Right kidney (tissue), 9 donors: ENCODE measurements at places on chromosomes 5 and 9.

DNA sequence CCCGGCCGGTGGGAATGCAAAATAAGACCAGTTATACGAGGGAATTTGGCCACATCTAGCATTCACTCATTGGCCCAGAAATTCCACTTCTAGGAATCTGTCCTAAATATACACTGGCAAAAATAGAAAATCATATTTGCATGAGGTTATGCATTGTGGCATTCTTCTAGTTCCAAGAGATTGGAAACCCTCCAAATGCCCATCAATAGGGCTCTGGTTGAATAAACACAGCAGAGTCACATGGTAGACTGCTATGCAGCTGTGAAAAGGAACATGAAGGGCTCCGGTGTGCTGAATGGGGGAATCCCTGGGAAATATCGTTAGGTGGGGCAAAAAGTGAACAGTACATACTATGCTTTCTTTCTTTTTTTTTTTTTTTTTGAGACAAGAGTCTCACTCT lies 36.8 kb downstream of the PTGES start:
- no peak for DNase-seq

- no peak for DNase-seq
Observed at GRCh38 chr9:94300470-94301301, 27.8 kb downstream of the NUTM2F start.

DNA sequence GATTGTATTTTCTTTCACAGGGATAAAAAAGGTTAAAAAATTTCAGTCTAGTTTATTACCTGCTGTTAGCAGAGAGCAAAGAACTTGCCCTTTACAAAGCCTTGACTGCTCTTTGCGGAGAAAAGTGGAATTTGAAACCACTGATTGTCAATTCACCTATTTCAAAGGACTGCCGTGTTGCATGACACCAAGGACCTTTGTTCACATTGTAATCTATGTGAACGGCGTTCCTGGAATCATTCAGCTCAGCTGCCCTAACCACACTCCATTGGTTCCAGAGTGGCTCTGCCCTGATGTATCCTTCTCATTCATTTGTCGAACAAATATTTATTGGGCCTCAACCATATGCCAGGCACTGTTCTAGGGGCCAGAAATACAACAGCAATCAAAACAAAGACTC lies 377.5 kb upstream of the RFX3 start:
- DNase-seq: no peak

GRCh38 chr9:107188376-107188775 lies 94.7 kb upstream of the RAD23B start:
- DNase-seq: no peak

DNA sequence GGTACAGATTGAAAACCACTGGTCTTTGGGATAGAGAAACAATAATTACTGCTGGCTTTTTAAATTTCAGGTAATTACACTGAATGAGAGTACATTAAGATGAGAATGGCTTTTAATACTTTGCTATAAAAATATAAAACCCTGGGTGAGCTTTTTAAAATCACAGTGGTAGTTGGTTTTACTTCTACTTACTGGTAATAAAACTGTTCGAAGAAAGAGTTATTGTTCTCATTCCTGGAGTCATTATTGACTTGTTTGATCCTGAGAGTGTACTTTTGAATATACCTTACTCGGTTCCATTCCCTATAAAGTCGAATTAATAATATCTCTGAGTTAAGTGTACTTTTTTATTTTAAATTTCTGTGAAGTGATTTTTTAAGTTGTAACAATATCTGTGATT lies 21.5 kb downstream of the MELK start:
- no peak for DNase-seq

- no peak for DNase-seq
Observed at GRCh38 chr5:172162323-172162986, 25.6 kb downstream of the STK10 start.

GRCh38 chr5:144009116-144009515 lies 161.3 kb downstream of the YIPF5 start:
- DNase-seq: no peak

GRCh38 chr5:62059960-62060359 lies 246.0 kb upstream of the KIF2A start:
- DNase-seq: no peak

DNA sequence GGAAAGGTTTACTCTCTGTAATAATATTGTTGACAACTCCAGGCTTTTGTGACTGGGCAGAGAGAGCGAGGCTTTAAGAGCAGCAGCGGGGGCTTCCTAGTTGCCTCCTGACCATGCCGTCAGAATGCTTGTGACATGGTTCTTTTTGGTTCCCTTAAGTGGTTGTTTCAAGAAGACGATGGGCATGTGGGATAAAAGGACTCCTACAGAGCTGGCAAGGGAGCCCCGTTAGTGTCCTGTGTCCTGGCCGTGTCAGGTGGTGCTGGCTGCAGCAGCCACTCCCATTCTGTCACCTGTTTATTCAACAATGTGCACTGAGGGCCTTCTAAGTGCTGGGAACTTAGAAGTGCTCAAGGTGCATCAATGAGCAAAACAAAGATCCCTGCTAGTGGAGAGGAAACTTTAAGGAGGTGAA lies 19.7 kb downstream of the LCP2 start:
- DNase-seq: no peak

- DNase-seq: no peak
Observed at GRCh38 chr5:94508461-94509148, 109.8 kb downstream of the KIAA0825 start.

- no peak for DNase-seq
Observed at GRCh38 chr5:155926031-155926430, 400.9 kb upstream of the SGCD start.

GRCh38 chr9:123475407-123475806 lies 119.4 kb downstream of the CRB2 start:
- no peak for DNase-seq

- no peak for DNase-seq
Observed at GRCh38 chr5:131392466-131393095, 128.7 kb downstream of the CDC42SE2 start.

- DNase-seq: no peak
Observed at GRCh38 chr5:115418788-115419187, 122.3 kb upstream of the CCDC112 start.

DNA sequence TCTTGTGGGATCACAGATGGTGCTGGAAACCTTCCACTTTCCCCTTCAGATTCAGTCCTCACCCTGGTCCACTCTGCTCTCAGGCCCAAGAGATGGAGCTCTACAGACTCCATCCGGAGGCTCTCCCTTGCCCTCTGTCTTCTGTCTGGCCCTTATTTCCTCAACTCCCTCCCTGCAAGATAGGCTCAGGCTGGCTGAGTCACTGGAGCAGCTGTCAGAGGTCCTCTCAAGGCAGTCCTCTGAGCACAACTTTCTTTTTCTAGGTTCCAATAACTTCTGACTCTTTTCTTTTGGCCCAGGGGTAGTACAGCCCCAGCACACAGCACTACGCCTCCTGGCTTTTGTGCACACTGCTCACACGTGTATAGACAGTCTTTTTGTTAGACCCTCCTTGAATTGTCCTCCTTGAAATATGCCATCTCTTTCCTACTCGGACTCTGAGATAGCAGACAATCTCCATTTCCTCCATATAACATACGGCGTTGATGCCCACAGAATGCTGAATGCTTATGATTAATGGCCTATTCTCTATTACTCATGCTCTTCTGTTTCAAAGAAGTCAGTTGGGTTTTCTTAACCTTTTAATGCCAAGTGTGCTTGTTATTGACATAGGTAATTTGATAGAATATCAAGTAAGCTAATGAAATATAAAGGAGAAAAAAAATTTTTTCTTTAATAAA lies 193.1 kb downstream of the SLC12A2 start:
- DNase-seq: no peak

GRCh38 chr5:4319478-4320128 lies 724.0 kb downstream of the IRX1 start:
- no peak for DNase-seq

DNA sequence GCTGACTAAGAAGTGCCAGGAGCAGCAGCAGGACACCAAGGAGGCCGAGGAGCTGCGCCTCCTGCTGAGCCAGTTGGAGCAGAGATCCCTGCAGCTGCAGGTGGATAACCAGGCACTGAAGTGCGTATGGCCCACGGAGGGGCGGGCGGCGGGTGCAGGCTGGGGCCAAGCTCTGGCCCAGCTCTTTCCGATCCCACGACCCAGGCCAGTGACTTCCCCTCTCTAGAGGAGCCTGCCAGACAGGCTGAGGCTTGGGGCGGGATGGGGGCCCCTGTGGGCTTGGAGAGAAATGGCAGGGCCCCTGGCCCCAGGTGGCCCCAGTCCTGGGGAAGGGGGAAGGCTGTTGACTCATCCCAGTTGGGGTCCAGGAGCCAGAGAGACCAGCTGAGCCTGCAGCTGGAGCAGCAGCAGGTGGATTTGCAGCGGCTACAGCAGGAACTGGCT lies 3.6 kb downstream of the PTRH1 start:
- no peak for DNase-seq

GRCh38 chr5:107294211-107294550 lies 376.6 kb downstream of the EFNA5 start:
- DNase-seq: no peak

GRCh38 chr9:17528859-17529258 lies 50.0 kb upstream of the SH3GL2 start:
- no peak for DNase-seq
